ENCODE measurements at places on chromosomes 13 and 19. TPM values are rescaled to one million over a fixed set of nuclear protein-coding genes. Genes with fewer than 3 reads are reported as not detected.
A peak's percentile ranks its signal among the peaks of the same experiment; 100 is the strongest.

Gene PDE4A
- 17.3 TPM for total RNA-seq

DNA sequence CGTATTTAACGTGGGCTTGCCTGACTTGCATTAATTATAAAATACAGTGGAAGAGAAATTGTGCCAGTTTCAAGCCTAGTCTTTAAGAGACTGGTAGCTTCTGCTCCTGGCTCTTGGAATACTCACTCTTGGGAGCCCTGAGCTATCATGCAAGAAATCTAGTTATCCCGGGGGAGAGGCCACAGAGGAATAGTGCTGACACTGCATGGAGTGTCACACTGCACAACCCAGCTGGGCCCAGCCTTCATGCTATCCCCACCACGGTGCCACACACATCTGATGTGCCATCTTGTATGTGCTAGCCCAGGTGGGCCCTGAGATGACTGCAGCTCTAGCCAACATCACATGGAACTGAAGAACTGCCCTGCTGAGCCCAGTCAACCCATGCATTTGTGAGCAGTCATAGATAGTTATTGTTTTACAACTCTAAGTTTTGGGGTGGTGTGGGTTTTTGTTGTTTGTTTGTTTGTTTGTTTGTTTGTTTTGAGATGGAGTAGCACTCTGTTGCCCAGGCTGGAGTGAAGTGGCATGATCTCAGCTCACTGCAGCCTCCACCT, 8.3 kb downstream of the MAMSTR start:
- H3K27ac ChIP-seq = no peak overlapping the region
- DNase-seq = no peak
- H3K4me3 ChIP-seq = no peak overlapping the region
- peaks cover 25% of the 10 kb centered on the region for H3K4me1 ChIP-seq
- H3K36me3 ChIP-seq = no peaks in the 10 kb centered on the region

DNA sequence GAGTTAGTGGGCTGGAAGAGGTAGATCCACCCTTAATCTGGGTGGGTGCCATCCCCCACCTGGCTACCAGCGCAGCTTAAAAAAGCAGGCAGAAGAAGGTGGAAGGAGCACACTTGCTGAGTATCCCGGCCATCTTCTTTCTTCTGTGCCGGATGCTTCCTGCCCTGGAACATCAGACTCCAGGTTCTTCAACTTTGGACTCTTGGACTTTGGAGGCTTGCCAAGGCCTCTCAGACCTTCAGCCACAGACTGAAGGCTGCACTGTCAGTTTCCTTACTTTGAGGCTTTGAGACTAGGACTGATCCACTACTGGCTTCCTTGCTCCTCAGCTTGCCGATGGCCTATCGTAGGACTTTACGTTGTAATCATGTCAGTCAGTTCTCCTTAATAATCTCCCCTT, 127.6 kb upstream of the GPC6 start:
- no peaks in the 10 kb centered on the region for H3K27me3 ChIP-seq
- no peak overlapping the region for H3K4me3 ChIP-seq
- DNase-seq = no peak
- H3K27ac ChIP-seq = no peak overlapping the region

Gene SLITRK6
- 0.85 TPM for total RNA-seq

Gene ZNF441
- total RNA-seq = 3.7 TPM

- peak overlapping the region; percentile 81 for H3K4me3 ChIP-seq
- H3K27me3 ChIP-seq = peaks cover 9% of the 10 kb centered on the region
- H3K36me3 ChIP-seq = peaks cover 5% of the 10 kb centered on the region
- H3K27ac ChIP-seq = peak overlapping the region; percentile 96
Measured at GRCh38 chr13:28493740-28494503, 1.0 kb downstream of the FLT1 start.

DNA sequence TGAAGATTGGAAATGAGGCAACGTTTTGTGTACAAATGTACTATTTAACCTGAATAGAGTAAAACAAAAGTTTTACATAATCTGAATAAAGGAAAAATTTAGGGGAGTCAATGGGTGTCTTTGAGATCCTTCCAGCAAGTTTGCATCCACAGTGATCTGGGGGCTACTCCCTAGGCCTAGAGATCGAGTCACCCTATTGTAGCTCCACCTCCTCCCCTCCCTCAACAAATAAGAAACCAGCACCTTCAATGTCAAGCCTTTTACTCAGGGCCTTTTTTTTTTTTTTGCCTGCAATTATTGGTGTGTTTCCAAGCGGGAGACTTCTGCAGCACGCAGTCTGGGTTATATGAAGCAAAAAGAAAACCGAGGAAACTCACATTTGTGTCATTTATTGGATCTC, 16.3 kb upstream of the RAP2A start:
- H3K36me3 ChIP-seq = no peaks in the 10 kb centered on the region
- no peak for DNase-seq
- no peaks in the 10 kb centered on the region for H3K27me3 ChIP-seq
- peaks cover 8% of the 10 kb centered on the region for H3K4me1 ChIP-seq

GRCh38 chr13:80160110-80160509, 180.8 kb downstream of the SPRY2 start:
- H3K36me3 ChIP-seq = no peaks in the 10 kb centered on the region
- DNase-seq = no peak
- no peaks in the 10 kb centered on the region for H3K27me3 ChIP-seq
- H3K27ac ChIP-seq = no peak overlapping the region
- H3K4me3 ChIP-seq = no peak overlapping the region

GRCh38 chr13:101512650-101513049, 60.2 kb downstream of the ITGBL1 start:
- no peaks in the 10 kb centered on the region for H3K4me1 ChIP-seq
- H3K27ac ChIP-seq = no peak overlapping the region
- DNase-seq = no peak

Data from heart left ventricle (tissue), 16 donors.